Naive B cell (primary cell): ENCODE measurements at places on chromosomes 3 and 15. TPM values are rescaled to one million over a fixed set of nuclear protein-coding genes. Genes with fewer than 3 reads are reported as not detected.
A peak's percentile ranks its signal among the peaks of the same experiment; 100 is the strongest.

DNA sequence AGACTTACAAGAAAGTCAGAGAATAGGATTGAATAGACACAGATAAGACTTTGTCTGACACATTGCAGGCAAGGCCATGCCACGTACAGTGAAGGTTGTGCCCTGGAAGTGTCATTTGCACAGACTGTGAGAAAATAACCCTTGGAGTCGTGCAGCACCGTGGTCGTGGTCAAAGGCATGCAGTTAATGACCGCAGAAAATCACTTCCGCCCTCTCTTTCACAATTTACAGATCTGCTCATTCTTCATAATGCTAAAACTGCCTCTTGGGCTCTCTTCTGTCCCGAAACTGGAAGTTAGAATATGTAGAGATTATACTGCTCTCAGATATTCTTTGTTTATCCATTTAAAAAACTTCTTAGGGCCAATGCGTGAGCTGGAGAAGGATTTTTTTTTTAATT is 73.2 kb upstream of the CTXND1 start:
- no peak for DNase-seq

- DNase-seq: no peak
Measured at GRCh38 chr3:100838157-100838556, 128.9 kb downstream of the TFG start.

GRCh38 chr3:174777813-174778212 is 81.3 kb upstream of the NAALADL2 start:
- no peak for DNase-seq

SEMA3B gene
- polyA plus RNA-seq: not detected

- no peak for DNase-seq
Measured at GRCh38 chr15:31560643-31561042, 234.0 kb downstream of the KLF13 start.

OR5K4 gene
- not detected for polyA plus RNA-seq

DNA sequence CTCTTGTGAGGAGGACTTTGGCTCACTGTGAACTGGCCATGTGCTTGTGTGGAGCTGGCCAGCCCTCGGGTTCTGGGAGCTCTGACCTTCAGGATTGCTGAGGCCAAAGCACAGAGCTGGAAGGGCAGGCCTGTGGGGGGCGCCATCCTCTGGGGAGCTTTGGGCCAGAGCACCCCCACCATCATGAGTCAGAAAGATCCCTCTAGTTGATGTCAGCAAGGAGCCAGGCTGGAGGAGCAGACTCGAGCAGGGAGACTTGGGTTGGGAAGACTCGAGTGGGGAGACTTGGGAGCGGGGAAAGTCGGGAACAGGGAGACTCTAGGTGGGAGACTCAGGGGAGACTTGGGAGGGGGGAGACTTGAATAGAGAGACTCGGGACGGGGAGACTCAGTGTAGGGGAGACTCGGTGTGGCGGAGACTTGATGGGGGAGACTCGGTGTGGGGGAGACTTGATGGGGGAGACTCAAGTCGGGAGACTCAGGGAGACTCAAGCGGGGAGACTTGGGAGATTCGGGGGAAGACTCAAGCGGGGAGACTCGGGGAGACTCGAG is 37.7 kb upstream of the PLXNA1 start:
- no peak for DNase-seq

CCDC39 gene
- not detected for polyA plus RNA-seq

GRCh38 chr3:174120997-174121396 is 723.5 kb downstream of the NLGN1 start:
- no peak for DNase-seq

GRCh38 chr15:55260562-55261131 is 29.0 kb downstream of the RAB27A start:
- no peak for DNase-seq

- DNase-seq: no peak
Measured at GRCh38 chr15:87033056-87033455, 953.4 kb downstream of the AGBL1 start.

GRCh38 chr3:4350789-4351163 is 47.6 kb downstream of the SETMAR start:
- DNase-seq: peak; percentile 51

PRTG gene
- polyA plus RNA-seq: not detected

DNA sequence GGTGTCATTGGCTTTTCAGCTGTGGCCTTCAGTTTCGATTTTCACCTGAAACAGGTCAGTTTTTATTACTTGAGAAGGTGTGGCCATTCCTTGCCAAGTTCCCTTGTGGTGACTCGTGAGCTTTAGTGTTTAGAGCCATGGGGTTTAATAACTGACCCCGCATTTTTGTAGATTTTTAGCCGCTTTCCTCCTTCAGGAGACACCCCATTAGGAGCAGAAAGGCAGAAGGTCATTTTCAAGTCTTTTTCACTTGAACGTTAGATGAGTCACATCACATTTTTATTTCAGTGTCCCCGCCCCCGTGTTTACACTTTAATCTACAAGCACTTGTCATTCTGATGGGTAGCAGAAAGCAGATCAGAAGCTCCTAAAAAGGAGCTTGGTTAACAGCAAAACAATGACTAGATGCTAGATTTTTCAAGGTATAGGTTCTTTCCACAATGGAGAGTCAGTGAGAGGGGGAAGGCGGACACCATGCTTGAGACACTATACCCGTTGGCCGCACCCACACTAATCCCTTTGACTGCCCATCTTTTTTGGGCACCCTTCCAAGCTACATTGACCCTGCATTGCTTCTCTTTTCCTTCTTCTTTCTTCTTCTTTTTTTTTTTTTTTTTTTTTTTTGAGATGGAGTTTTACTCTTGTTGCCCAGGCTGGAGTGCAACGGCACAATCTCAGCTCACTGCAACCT is 132.7 kb downstream of the GHSR start:
- DNase-seq: no peak

DNA sequence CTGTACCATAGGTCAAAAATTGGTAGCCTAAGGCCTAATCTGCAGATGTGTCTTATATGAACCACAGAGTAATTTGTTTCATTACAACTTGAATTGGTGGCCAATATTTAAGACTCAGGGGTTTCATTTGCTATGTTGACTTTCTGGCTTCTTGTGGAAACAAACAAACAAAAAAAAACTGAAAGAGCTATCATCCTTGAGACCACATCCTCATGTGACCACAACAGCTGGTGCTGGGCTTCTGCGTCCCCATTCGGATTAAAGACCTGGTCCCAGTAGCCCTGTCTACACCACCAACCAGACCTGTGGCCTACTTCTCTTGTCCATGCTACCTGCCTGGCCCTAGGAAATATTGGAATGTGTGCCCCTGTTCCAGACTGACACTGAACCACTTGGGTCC is 61.7 kb downstream of the STRIT1 start:
- no peak for DNase-seq
